ENCODE measurements at places on chromosomes 3 and 15.

DNA sequence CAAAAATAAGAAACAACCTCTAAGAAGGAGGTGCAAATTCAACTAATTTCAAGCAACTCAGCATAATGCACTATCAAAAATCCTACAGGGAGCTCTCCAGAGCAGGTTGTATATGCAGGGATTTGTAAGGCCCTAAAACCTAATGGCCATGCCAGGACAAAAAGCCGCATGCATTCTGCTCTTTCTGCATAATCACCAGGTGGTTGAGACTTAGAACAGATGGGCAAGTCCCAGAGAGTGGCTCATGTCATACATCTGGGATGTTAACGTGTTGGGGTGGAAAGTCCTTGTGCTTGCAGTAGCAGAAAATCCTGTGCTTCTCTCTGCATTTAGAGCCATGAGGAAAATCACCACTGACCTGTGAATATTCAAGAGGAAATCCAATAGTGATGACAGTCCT lies 1002.9 kb downstream of the AGBL1 start:
- DNase-seq = no peak

DNA sequence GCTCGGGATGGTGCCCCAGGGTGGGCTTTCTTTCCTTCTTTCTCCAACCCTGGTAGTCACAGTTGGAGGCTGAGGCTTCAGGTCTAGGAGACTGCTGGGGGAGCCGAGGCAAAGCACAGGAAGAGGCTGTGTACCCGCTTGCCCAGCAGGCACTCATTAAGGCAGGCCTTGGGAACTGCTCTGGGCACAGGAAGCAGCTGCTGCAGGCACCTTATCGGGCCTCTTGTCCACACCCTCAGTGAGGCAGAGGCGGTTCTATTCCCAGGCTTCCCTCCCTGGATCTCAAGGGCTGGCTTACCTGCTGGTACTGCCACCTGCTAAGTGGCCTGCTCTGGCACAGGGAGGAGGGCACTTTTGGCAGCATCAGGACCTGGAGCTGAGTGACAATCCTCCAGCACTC lies 15.8 kb upstream of the GRM2 start:
- no peak for DNase-seq

- DNase-seq = no peak
These were observed 60.7 kb upstream of the CMTM8 start for GRCh38 chr3:32177702-32178198.

- DNase-seq = no peak
These were observed 42.7 kb upstream of the PPP2R3A start for GRCh38 chr3:135922903-135923250.

- DNase-seq = no peak
These were observed 29.9 kb downstream of the IGSF10 start for GRCh38 chr3:151430821-151431484.

GRCh38 chr15:35118960-35119359 lies 33.9 kb upstream of the NANOGP8 start:
- DNase-seq = no peak

GRCh38 chr3:119657887-119658702 lies 2.3 kb downstream of the POPDC2 start:
- no peak for DNase-seq

DNA sequence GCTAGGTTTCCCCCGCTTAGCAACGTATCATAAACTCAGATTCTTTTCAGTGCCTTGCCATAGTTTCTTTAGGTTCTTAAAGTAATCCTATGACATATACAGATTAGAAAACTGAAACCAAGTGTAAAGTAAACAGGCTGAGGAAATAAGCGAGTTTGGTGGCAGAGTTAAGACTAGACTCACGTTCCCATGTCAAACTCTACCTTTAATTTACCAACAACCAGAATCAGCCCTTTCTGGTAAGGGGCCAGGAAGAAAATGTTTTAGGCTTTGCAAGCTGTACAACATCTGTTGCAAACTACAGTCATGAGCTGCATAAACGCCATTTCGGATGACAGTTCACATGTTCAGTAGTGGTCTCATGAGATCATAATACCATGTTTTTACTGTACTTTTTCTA lies 128.0 kb upstream of the PRICKLE2 start:
- DNase-seq = no peak

DNA sequence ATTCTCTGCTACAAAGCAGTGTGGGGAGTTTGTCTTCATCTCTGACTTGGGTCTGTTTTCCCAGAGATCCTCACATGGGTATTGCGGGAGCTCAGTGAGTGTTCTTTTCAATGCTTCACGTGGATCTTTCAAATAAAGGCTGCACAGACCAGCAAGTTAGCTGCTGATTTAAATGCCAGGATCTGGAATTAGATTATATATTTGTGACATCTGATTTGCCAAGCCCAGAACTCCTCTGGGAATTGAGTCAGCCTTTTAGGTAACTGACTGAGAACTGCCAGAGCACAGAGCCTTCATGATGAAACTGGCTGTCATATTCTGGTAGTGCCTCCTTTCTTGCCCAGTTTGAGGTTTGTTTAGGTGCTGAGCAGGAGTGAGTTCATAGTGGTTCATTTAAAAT lies 14.7 kb downstream of the EDEM1 start:
- no peak for DNase-seq

DNA sequence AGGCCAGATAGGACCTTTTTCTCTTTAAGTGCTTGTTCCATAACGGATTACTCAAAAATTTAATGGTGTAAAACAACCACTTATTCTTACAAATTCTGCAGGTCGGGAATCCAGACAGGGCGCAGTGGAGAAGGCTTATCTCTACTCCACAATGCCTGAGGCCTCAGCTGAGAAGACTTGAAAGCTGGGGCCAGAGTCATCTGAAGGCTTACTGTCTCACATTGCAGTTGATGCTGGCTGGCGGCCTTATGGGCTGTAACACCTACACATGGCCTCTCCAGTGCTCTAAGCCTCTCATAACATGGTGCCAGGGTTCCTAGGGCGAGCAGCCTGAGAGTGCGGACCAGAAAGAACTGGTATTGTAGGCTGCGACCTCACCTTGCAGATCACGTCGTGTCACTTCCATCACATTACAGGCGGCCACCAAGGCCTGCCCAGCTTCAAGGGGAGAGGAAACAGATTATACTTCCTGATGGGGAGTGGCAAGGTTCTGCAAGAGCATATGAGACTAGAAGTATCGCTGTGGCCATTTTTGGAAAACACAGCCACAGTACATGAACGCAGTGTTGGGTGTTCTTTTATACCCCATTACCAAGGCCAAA lies 32.4 kb downstream of the CMTM7 start:
- no peak for DNase-seq

- no peak for DNase-seq
These were observed 426.3 kb downstream of the MECOM start for GRCh38 chr3:169237201-169237600.

DNA sequence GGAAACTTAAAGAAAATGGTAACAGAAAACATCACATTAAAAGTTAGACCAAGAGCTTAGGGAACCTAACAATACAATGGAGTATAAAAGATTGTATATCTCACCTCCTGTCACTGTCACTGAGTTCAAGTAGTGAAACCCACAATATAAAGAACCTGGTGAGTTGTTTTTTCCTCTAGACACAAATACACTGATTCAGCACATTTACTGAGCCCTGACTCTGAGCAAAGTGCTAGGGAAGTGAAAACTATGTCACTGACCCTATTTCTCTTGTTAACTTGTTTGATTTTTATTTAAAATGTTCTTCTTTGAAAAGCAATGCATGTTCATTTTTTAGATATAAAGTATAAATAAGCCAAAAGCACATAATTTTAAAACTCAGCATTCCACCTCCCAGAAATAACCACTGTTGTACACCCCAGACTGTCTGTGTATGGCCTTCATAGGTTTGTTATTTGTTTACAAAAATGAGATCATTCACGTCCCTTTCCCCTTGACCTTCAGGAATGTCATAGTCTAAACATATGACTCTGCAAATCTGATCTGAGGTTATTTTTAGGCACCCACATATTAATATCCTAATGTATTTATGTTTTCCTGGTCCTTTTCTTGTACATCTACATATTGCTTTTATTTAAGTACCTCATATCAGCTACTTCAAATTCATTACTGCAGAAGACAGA lies 69.2 kb upstream of the CSTA start:
- no peak for DNase-seq

DNA sequence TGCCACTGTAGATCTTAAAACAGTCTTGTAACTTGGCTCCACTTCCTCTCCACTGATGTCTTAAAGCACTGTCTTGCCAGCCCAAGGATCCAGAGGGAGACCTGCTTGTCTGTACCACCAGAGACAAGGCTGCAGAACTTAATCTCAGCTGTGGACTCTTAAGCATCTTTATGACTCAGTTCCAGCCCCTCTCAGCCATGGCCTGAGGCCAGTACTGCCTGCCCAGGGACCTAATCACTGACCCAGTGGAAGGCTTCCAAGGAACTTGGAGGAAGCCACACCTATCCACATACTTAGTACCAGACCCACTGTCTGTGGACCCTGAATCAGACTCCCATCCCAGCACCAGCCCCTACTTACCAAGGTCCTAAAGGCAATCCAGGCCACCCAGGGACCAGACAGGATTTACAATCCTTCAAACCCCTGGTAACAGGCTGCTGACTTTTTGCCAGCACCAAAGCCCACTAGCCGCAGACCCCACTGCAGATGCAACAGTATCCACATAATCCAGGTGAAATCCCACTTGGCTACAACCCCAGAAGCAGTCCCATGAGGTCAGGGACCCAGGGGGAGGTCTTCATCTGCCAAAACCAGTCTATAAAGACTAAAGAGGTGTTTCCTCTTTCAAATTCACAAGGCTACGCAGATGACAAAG lies 41.9 kb upstream of the PRR20G start:
- DNase-seq = no peak

GRCh38 chr15:64068133-64068532 lies 21.8 kb upstream of the DAPK2 start:
- DNase-seq = no peak

DNA sequence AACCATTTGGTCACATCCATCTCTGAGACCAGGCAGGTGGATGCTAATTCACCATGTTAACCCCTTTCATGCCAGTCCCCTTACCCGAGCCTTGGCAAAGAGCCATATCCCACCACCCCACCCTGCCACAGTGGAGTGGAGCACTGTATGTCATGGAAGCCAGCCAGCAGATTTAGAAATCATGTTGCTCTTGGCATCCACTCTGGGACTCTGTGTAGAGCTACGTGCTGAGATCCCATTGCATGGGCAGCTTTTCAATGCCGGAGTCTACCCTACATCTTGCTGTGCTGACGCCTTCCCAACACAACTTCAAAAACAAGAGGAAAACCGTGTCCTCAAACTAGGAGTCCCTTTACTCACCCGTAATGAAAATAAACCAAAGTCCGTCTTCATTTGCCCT lies 131.0 kb downstream of the NTRK3 start:
- no peak for DNase-seq

All from fibroblast of skin of left quadriceps (primary cell).